ENCODE measurements at places on chromosomes 11 and 22. TPM values are rescaled to one million over a fixed set of nuclear protein-coding genes. Genes with fewer than 3 reads are reported as not detected.

DNA sequence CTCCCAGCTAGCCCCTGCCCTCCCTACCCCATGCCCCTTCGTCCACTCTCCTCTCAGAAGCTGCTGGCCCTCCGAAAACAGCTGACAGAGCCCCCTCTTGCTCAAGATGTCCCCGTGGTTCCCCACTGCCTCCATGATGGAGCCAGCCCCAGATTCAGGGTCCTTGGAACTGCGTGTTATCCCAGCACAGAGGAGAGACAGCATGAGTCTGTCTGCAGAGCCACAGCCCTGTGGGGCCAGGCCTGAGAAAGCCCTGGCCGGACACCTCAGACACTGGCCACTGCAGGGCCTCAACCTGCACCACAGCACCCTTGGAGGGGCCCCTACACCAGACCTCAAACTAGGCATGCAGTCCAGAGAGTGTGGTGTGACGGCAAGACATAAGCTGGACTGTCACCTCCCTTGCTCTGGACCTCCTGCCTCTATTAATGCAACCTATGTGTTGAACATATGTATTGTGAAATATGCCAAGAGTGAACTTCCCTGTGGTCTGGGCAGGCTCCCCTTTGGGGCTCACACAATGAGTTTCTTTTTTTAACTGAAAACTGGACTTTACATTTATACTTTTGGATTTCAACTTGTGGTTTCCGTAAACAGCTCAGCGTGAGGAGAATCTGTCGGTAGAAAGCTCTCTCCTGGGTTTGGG is 9.6 kb downstream of the PNPLA5 start:
- no peak for DNase-seq
- H3K27me3 ChIP-seq, result peaks cover 11% of the 10 kb centered on the region
- peaks cover 3% of the 10 kb centered on the region for H3K4me1 ChIP-seq
- no peaks in the 10 kb centered on the region for H3K36me3 ChIP-seq
- no peak overlapping the region for H3K4me3 ChIP-seq

- DNase-seq, result no peak
- no peak overlapping the region for H3K4me3 ChIP-seq
- peaks cover 8% of the 10 kb centered on the region for H3K4me1 ChIP-seq
- no peak overlapping the region for H3K27ac ChIP-seq
- no peaks in the 10 kb centered on the region for H3K27me3 ChIP-seq
Observed at GRCh38 chr11:20112291-20113148, 47.8 kb downstream of the DBX1 start.

DNA sequence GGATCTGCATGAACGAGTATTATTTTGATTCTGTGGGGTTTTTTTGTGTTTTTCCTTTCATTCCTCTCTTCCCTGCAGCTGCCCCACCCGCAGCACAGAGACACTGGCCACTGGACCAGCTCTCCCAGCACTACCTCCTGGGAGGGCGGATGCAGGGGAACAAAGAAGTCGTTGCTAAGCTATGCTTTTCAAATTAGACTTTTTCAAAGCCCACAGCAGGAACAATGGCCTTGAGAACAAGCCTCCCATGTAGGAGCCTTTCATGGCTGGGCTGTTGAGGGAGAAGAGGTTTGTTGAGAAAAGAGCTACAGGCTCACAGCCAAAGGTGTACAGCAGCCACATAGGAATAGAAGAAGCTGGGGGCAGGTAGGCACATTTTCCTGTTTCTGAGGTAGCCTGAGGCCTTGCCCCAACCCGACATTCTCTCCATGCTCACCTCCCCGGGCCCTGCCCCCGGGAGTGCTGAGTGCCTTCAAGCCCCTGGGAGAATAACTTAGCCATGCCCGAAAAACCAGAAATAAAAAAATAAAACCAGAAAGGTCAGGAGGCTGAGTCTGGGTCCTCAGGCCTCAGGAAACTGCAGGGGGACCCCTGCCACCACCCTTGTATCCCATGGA is 20.5 kb upstream of the SYT12 start:
- H3K36me3 ChIP-seq, result no peaks in the 10 kb centered on the region
- DNase-seq, result no peak
- H3K27ac ChIP-seq, result no peak overlapping the region
- no peaks in the 10 kb centered on the region for H3K4me1 ChIP-seq
- no peak overlapping the region for H3K4me3 ChIP-seq
- no peaks in the 10 kb centered on the region for H3K27me3 ChIP-seq

- H3K4me1 ChIP-seq, result no peaks in the 10 kb centered on the region
- H3K4me3 ChIP-seq, result no peak overlapping the region
- peaks cover 2% of the 10 kb centered on the region for H3K27me3 ChIP-seq
Observed at GRCh38 chr11:83642500-83642899, 356.3 kb upstream of the CCDC90B start.

DNA sequence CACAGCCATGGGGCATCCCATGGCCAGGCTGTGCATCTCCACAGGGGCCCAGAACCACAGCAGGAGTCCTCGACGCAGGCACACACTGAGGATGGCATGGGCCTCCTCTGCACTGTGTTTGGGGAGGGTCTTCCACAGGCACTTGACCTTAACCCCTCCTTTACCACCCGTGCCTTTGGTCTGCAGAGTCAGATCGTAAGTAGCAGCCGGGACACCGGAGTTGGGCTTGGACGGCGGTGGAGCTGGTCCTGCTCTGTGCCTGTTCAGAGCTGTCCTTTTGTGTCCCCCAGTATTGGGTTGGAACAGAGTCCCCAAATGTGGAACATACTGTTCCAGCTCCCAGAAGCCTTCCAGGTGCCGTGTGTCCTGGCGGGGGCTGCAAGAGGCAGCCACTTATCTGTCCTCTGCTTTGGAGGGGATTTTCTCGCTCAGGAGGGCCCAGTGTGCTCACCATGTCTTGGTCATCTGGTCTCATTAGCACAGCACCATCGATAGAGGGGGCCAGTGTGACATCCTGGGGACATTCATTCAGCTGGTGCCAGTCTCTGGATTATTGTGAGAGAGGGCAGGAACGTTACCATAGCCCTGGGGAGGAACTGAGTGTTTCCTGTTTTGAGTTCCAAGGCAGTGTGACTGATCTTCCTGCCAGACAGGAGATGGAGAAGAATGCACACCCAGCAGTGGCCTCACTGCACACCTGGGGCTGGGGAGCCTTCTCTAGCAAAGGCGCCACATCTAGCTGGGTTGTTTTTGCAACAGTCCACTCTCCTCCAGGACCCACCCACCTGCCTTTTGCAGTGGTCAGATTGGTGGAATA is 12.4 kb downstream of the CRELD2 start:
- H3K4me3 ChIP-seq, result no peak overlapping the region
- DNase-seq, result peak; percentile 35
- no peaks in the 10 kb centered on the region for H3K36me3 ChIP-seq
- H3K4me1 ChIP-seq, result peaks cover 60% of the 10 kb centered on the region
- H3K27ac ChIP-seq, result no peak overlapping the region

- H3K27me3 ChIP-seq, result peaks cover 7% of the 10 kb centered on the region
- no peaks in the 10 kb centered on the region for H3K36me3 ChIP-seq
- H3K4me1 ChIP-seq, result peaks cover 34% of the 10 kb centered on the region
- DNase-seq, result peak; percentile 66
- no peak overlapping the region for H3K27ac ChIP-seq
Observed at GRCh38 chr11:45097721-45098493, 48.5 kb upstream of the PRDM11 start.

GRCh38 chr11:19715373-19715772 is 2.7 kb downstream of the NAV2 start:
- no peaks in the 10 kb centered on the region for H3K36me3 ChIP-seq

GRCh38 chr11:71525188-71525937 is 1.7 kb upstream of the KRTAP5-7 start:
- H3K27ac ChIP-seq, result no peak overlapping the region
- no peak for DNase-seq
- no peaks in the 10 kb centered on the region for H3K36me3 ChIP-seq
- no peak overlapping the region for H3K4me3 ChIP-seq
- no peaks in the 10 kb centered on the region for H3K27me3 ChIP-seq

DNA sequence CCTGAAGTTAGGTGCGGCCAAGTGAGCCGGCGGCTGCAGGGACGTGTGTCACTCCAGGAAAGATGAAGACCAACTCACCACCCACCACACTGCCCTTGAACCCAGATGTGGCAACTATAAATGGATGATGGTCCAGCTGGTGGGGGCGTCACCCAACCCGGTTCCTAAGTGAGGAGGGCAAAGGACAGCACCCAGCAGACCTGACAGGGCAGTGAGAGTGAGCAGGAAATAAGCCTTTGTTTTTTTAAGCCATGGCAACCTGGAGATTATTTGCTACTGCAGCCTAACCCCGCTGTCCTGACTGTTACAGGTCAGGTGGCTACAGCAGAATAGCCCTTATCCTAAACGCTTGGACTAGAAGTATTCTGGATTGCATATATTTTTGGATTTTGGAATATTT is 228.9 kb downstream of the CTTN start:
- no peak for DNase-seq
- no peaks in the 10 kb centered on the region for H3K27me3 ChIP-seq
- no peak overlapping the region for H3K27ac ChIP-seq
- no peak overlapping the region for H3K4me3 ChIP-seq

GRCh38 chr11:69750108-69750850 is 24.9 kb downstream of the FGF4 start:
- no peak overlapping the region for H3K27ac ChIP-seq
- no peaks in the 10 kb centered on the region for H3K4me1 ChIP-seq
- peaks cover 6% of the 10 kb centered on the region for H3K27me3 ChIP-seq
- H3K36me3 ChIP-seq, result no peaks in the 10 kb centered on the region
- H3K4me3 ChIP-seq, result no peak overlapping the region

- no peak for DNase-seq
- H3K4me1 ChIP-seq, result peaks cover 22% of the 10 kb centered on the region
- H3K27me3 ChIP-seq, result peaks cover 2% of the 10 kb centered on the region
- H3K4me3 ChIP-seq, result peak overlapping the region; percentile 80
- no peaks in the 10 kb centered on the region for H3K36me3 ChIP-seq
- H3K27ac ChIP-seq, result no peak overlapping the region
Observed at GRCh38 chr11:134332189-134332631, 422 bp downstream of the GLB1L2 start.

DNA sequence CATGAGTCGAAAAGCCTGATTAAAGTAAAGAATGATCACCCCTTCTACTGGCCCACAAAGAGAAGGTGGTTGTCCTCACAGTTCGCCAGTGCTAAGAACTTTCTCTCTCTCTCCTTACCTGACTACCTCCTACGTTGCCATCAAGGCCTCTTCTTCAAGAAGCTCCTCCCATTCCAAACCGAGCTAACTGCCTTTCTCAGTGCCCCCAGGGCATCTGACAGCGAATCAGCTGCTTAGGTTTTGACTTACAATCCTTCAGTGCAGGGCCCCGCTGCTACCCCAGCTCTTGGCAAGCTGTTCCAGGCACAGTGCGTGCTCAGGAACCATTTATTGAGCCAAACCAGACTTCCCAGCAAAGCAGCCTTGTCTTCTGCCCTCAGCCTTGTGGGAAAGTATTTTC is 5.8 kb downstream of the VSTM5 start:
- no peaks in the 10 kb centered on the region for H3K36me3 ChIP-seq
- no peak overlapping the region for H3K4me3 ChIP-seq
- H3K27me3 ChIP-seq, result peaks cover 6% of the 10 kb centered on the region

GRCh38 chr11:104946907-104947306 is 21.5 kb downstream of the CASP4 start:
- H3K27me3 ChIP-seq, result no peaks in the 10 kb centered on the region
- H3K4me3 ChIP-seq, result no peak overlapping the region
- no peaks in the 10 kb centered on the region for H3K4me1 ChIP-seq
- peaks cover 86% of the 10 kb centered on the region for H3K36me3 ChIP-seq

- H3K27ac ChIP-seq, result no peak overlapping the region
- H3K4me1 ChIP-seq, result no peaks in the 10 kb centered on the region
- H3K4me3 ChIP-seq, result no peak overlapping the region
- DNase-seq, result peak; percentile 16
Observed at GRCh38 chr11:2588809-2589537, 110.8 kb downstream of the KCNQ1OT1 start.

DNA sequence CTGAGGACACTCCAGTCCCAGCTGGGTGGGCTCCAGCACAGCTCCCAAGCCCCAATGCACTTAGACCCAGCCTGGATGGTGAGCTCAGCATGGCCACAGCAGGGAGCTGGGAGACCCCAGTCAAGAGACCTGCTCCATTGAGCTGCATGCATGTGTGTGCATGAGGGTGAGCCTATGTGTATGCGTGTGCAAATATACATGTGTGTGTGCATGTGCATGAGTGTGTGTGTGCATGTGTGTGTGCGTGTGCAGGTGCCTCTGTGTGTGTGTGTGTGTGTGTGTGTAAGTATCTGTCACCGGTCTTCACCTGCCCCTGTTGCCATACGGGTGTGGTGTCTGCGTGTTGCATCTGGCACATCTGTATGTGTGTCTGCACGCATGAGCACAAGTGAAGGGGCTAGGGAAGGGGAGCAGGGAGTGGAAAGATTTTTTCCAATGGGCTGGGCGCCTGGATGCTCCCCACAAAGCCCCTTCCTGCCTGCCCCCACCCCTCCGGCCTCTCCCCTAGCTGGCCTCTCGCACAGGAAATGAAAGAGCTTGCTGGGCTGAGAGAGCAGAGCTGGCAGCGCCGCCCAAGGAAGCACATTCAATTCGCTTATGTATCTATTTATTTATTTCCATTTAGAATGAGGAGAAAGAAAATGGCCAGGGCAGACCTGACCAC is 4.1 kb downstream of the TSPAN32 start:
- H3K4me1 ChIP-seq, result peaks cover 66% of the 10 kb centered on the region
- DNase-seq, result peak; percentile 45
- H3K27me3 ChIP-seq, result no peaks in the 10 kb centered on the region
- peak overlapping the region; percentile 47 for H3K4me3 ChIP-seq
- peaks cover 12% of the 10 kb centered on the region for H3K36me3 ChIP-seq

DNA sequence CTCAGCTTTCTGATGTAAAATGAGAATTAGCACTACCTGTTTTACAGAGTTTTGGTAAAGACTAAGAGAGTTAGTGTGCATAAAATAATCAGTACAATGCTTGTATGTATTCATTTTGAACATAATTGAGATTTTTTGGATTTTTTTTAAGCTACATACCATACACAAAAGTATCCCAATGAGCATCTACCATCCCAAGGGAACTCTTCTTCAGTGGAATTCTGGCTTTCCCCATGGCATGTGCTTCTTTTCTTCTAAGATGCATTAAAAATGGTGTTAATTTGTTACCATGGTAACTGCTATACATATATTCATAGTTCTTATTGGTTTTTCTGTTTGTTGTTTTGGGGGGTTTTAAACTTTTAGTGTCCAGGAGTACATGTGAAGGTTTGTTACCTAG is 17.7 kb downstream of the OR8D1 start:
- no peaks in the 10 kb centered on the region for H3K27me3 ChIP-seq
- H3K27ac ChIP-seq, result no peak overlapping the region
- no peak for DNase-seq
- H3K36me3 ChIP-seq, result no peaks in the 10 kb centered on the region
- no peaks in the 10 kb centered on the region for H3K4me1 ChIP-seq

- H3K27me3 ChIP-seq, result no peaks in the 10 kb centered on the region
- no peaks in the 10 kb centered on the region for H3K36me3 ChIP-seq
- no peak overlapping the region for H3K4me3 ChIP-seq
- no peak overlapping the region for H3K27ac ChIP-seq
- DNase-seq, result no peak
- no peaks in the 10 kb centered on the region for H3K4me1 ChIP-seq
Observed at GRCh38 chr11:109668973-109669634, 247.1 kb downstream of the C11orf87 start.

Gene KREMEN1
- total RNA-seq, result not detected

Gene CNTF
- 3.1 TPM for total RNA-seq

Gene ARL2
- 10.5 TPM for total RNA-seq

Gene PDE3B
- total RNA-seq, result 106 TPM

Gene WNT11
- 1.2 TPM for total RNA-seq

Gene SAA4
- total RNA-seq, result not detected
